ENCODE measurements at places on chromosomes 4 and X. TPM values are rescaled to one million over a fixed set of nuclear protein-coding genes. Genes with fewer than 3 reads are reported as not detected.

Gene MSX1
- total RNA-seq = 2.1 TPM

Gene F8A1
- total RNA-seq = 15.1 TPM

Gene EOLA1
- 19.1 TPM for total RNA-seq

Gene STATH
- total RNA-seq = not detected

Gene SMIM43
- total RNA-seq = 2.1 TPM

Gene CT45A1
- not detected for total RNA-seq

Gene GLRA2
- total RNA-seq = 68.5 TPM

Gene XAGE2
- not detected for total RNA-seq

Gene NMU
- 2.5 TPM for total RNA-seq

Gene RBM3
- 226 TPM for total RNA-seq

Gene KCND1
- total RNA-seq = 0.65 TPM

Gene ZFYVE28
- total RNA-seq = 2.9 TPM

Gene EIF1AX
- 43.8 TPM for total RNA-seq

Gene ADGRA3
- 51.8 TPM for total RNA-seq

Gene TCEAL2
- total RNA-seq = 16.2 TPM

Gene HPGD
- 0.32 TPM for total RNA-seq

Gene ELMOD2
- total RNA-seq = 16.2 TPM

Gene PHF8
- 16.5 TPM for total RNA-seq

Gene KLB
- total RNA-seq = 0.81 TPM

Gene TSPAN7
- total RNA-seq = 74.7 TPM

Gene TNMD
- total RNA-seq = 0.41 TPM

Gene ZFP42
- total RNA-seq = not detected

Gene AFM
- total RNA-seq = not detected
